HS-5 (cell line): ENCODE measurements at places on chromosomes 12 and 14.

DNA sequence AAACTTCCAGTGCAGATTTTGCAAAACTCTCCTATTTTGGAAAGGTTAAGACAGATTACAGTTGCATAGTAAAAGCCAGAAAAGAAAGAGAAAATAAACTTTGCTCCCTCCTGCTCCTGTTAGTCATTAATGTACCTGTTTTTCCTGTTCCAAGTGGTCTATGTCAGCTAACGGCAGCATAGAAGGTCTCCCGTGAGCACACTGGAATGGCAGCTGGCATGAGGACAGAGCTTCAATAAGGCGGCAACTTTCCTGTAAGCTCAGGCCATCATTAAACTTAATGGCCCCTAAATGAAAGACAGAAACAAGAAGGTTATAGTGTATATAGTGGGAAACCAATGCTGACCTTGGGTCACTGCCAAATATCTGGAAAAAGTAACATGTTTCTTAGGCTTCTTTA is 16.0 kb downstream of the EIF2B2 start:
- DNase-seq, result no peak

DNA sequence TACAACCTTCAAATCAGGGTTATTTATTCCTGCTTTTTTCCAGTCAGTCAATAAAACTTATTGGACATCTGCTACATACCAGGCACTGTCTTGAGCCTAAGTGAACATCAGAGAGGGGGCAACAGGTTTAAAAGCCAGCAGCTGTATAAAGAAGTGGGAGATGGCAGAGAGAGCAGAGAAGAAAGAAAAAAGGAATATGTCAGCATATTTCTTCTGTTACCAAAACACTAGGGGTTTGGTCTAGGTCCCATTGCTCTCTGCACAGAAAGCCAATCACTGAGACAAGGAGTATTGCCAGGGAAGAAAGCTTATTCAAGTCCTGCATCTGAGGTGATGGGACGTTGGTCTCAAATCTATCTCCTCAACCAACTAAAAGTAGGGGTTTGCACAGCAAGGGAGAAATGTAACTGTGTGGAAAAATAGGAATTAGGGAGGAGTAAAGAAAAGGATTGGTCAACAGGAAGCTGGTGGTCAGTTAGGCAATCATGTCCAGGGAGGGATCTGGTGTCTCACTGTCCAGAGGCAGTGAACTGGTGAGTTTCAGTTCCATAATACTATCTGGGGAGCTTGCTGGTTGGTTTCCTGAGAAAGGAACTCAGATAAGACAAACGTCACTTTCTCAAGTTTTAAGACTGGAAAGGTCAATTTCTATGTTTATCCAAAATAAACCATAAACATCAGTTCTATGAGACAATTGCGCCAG is 107.5 kb downstream of the PHLDA1 start:
- DNase-seq, result no peak

DNA sequence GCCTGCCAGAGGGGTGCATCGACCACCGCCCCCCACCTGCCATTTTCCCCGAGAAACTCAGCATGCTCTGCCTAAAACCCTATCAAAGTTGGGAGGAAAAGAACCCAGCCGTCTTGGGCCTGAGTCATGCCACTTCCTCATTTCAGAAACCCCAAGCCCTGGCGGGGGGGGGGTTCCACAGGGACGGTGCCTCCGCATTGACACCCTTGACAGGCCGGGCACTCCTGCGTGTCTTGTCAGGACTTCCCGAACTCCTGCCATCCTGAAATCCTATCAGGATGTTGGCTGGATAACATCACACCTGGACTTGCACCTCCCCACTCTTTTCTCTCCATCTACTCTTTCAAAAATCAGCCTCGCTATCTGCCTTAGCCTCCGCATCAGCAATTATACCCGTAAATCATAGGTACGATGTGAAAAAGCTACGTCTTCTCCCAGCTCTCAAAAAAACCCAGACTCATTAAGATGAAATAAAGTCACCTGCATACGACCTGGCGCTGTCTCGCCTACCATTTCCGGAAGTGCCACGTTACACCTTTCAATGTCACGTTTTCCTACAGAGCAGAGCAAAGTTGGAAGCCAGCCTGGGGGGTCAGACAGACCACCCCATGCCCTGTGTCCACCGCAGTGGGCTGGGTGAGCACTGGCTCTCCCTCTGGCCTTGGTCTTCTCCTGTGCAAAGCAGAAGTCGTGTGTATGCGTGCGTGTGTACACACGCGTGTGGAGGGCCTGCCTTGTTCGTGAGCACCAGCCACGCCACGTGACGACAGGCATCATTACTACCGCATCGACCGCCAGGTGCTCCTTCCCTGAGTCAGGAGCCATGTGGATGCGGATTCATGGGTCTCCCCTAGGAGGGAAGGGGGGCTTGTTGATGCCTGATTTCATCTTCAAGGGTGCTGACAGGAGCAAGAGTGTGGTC is 96.7 kb downstream of the RFLNA start:
- DNase-seq, result no peak

- DNase-seq, result no peak
Measured at GRCh38 chr14:33642691-33643244, 308.1 kb downstream of the EGLN3 start.

- DNase-seq, result no peak
Measured at GRCh38 chr12:452667-453210, 7.0 kb upstream of the B4GALNT3 start.

GRCh38 chr14:58662018-58662417 is 24.3 kb downstream of the DACT1 start:
- DNase-seq, result no peak

- no peak for DNase-seq
Measured at GRCh38 chr12:64193931-64194330, 28.2 kb downstream of the KICS2 start.

DNA sequence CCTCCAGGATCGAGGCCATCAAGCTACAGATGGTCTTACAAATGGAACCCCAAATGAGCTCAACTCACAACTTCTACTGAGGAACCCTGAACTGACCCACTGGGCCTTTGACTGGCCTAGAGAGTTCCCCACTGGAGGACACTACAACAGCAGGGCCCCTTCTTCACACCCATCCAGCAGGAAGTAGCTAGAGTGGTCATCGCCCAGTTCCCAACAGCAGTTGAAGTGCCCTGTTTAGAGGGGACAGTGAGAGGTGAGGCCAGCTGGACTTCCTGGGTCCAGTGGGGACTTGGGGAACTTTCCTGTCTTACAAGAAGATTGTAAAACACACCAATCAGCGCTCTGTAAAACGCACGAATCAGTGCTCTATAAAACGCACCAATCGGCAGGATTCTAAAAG is 247.9 kb upstream of the BTG1 start:
- DNase-seq, result no peak

DNA sequence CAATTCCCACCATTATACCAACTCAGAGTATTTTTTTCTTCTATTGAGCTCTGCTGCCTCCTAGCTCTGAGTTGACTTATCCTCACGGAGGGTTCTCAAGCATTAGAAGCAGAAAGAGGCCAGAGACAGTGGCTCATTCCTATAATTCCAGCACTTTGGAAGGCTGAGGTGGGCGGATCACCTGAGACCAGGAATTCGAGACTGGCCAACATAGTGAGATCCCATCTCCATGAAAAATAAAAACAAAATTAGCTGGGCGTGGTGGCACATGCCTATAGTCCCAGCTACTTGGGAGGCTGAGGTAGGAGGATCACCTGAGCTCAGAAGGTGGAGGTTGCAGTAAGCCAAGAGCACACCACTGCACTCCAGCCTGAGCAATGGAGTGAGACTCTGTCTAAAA is 21.0 kb downstream of the HPD start:
- no peak for DNase-seq

- DNase-seq, result no peak
Measured at GRCh38 chr12:123931686-123932321, 40.8 kb downstream of the CCDC92 start.

DNA sequence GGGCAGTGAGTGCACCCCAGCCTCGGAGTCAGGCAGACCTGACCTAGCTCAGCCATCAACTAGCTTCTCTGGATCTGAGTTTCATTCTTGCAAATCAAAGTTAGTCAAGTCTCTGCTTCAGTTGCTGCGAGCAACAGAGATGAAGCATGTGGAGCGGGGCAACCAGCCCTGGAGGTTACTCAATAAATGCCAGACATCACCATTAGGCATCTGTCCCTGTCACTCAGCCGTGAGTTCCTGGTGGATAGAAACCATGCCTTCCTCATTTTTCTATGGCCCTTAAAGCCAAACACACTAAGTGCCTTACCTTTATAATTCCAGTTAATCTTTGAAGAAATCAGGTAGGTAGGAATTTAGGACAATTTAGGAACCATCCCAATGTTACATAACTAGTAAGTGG is 19.3 kb downstream of the RFX4 start:
- no peak for DNase-seq

DNA sequence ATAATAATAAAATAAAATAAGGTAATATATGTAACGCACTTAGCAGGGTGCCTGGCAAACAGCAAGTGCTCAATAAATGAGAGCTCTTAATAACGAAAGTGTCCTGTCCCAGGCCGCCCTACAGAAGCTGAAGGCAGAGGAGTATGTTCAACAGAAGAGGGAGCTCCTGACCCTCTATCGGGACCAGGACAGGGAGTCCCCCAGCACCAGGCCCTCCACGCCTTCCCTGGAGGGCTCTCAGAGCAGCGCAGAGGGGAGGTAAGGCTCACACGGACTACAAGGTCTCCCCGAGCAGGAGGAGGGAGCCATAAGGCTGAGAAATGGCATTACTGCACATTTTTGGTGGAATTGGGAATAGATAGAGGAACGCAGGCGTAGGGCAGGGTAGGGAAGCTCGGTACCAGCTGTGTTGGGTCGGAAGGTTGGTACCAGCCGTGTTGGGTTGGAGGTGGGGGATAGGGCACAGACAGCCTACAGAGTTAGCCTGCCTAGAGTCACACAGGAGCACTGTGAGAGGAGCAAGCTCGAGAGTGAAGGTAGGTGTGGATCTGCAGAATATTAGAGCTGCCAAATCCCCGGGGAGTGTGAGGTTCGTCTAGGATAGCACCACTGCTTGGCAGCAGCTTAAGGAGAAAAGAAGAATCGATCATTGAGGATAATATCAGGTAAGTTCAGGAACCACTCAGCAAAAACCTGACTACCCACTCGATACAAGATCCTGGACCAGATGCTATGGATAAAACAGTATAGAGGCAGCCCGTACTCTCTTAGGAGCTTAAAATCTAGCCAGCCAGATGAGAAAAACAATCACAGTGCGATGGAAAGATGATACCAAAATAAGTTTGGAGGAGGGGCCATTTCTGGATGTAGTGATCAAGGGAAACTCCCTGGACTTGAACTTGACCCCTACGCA is 15.3 kb downstream of the TNFRSF1A start:
- DNase-seq, result no peak

- no peak for DNase-seq
Measured at GRCh38 chr12:68495336-68496070, 115.2 kb upstream of the RAP1B start.

- DNase-seq, result no peak
Measured at GRCh38 chr14:28565345-28565744, 201.2 kb upstream of the FOXG1 start.

DNA sequence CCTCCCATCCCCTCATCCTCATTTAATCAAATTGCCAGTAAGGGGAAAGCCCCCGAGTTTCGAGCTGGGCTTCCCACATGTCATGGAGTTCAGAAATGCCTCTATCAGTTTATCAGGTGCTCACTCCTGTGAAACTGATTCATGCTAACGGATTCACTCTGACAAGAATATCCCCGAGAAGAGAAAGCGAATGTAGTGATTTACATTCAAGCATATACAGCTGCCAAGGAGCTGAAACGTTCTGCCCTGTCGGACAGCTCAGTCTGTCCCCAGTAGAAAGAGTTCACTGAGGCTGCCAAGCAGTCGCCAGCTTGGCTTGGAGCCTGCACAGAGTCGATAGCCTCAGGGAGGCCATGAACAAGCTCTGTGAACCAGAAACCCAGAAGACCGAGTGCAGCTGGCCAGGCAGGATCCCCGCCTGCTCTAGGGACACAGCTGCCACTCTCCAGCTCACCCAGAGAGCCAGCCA is 88.4 kb downstream of the TMCC3 start:
- DNase-seq, result no peak

DNA sequence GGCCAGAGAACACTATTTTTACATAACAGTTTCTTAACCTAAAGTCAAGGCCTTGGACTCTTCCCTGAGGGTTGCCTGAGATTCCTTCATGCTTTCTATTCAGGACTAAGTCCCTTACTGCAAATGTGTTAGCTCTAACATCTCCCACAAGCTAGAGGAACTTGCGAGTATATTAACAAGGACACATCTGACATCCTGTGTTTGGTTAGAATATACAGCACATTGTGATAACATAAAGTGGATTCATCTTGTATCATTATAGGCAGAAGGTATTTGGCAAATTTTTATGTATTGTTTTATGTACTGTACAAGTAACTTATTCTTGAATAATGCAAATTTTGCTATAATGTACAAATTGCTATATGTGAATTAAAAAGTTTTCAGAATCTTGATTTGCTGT is 45.5 kb downstream of the SH2B3 start:
- DNase-seq, result no peak

- DNase-seq, result no peak
Measured at GRCh38 chr12:1796515-1797010, 23.8 kb upstream of the LRTM2 start.

- DNase-seq, result no peak
Measured at GRCh38 chr14:99391671-99392070, 89.0 kb downstream of the SETD3 start.

GRCh38 chr12:48978741-48979601 is 849 bp downstream of the WNT1 start:
- DNase-seq, result no peak

- DNase-seq, result no peak
Measured at GRCh38 chr14:29166507-29166906, 399.9 kb downstream of the FOXG1 start.

- no peak for DNase-seq
Measured at GRCh38 chr14:35879151-35879648, 53.1 kb downstream of the BRMS1L start.

- DNase-seq, result no peak
Measured at GRCh38 chr14:69532561-69533340, 41.9 kb downstream of the CCDC177 start.

GRCh38 chr12:47884501-47884900 is 20.3 kb downstream of the VDR start:
- DNase-seq, result no peak

- no peak for DNase-seq
Measured at GRCh38 chr14:100446572-100446971, 123.4 kb downstream of the SLC25A47 start.

- peak; percentile 25 for DNase-seq
Measured at GRCh38 chr14:33592297-33592696, 358.6 kb downstream of the EGLN3 start.

DNA sequence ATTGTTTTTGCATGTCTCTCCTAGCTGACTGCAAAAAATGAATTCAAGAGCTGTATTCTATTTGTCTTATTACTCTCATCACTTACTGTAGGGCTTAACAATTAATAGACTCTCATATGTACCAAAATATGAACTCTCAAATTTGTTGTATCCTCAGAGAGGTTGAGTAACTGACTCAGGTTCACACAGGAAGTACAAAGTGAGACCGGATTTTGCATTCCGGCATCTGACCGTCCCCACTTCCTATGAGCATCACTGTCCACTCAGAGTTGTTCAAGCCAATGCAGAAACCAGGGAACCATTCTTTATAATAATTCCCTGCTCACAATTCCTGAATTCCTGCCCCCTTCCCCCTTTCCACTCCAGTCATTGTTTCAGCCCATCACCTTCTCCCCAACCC is 113.3 kb upstream of the AMIGO2 start:
- no peak for DNase-seq

- DNase-seq, result no peak
Measured at GRCh38 chr14:51208982-51209381, 31.1 kb upstream of the TMX1 start.
